CD4-positive, alpha-beta T cell treated with Interleukin-6 at 100 ng/mL for 8 hours (primary cell): ENCODE measurements at places on chromosomes 11 and 22.
A peak's percentile ranks its signal among the peaks of the same experiment; 100 is the strongest.

DNA sequence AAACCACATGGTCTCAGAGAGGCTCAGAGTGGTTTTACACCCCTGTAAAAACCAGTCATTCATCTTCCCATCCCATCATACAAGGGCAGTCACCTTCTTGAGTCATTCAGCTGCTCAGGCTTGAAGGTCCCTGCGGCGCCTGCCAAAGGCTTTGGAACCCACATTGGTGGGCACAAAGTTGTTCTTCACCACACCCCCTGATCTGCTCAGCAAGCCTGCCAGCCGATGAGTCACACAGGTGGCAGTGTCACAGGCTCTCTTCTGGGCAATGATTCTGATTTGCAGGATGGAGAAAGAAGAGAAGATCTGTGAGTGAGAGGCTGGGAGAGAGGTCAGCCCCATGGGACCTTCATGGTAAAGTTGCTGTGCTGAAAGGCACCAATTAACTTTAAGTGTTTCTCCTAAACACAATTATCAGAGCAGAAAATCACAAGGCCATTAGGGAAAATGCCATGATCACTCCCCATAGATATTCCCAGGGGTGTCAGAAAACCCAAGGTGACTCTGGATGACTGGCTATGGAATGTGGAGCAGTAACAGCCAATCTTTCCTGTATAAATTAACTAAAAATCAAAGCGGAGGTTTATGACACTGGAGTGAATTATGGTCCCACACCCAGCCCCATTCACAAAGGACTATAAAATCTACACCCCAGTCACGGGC lies 4.4 kb downstream of the CALCA start:
- DNase-seq, result no peak

DNA sequence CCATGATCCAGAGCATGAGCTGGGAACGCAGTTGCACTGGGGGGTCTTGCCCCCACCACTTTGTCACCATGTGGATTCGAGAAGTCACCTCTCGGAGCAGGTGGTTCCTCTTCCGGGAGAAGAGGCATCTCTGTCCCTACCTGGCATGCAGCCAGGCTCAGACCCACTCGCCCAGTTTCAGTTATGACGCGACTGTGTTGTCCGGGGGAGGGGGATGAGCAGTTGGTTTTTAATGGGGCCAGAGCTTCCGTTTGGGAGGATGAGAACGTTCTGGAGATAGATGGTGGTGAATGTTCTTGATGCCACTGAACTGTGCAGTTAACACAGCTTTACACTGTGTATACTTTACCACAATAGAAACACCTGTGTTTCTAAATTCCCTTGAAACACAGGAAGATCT lies 41.5 kb downstream of the DHCR7 start:
- DNase-seq, result no peak

- no peak for DNase-seq
Observed at GRCh38 chr11:18523084-18523483, 3.7 kb downstream of the TSG101 start.

DNA sequence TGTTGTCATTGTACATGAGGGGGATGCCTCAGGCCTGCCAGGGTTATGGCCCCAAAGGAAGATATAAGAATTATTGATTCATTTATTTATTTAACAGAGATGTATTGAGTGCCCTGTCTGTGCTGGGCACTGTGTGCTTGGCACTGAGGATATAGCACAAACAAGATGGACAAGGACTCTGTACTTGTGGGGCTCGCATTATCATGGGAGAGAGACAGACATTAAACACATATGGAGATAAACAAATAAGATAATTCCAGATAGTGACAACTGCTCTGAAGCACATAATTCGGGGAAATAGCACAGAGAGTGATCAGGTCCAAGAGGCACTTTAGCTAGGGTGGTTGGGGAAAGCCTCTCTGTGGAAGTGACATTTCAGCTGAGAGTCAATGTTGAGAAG lies 119.8 kb upstream of the ARHGAP20 start:
- no peak for DNase-seq

DNA sequence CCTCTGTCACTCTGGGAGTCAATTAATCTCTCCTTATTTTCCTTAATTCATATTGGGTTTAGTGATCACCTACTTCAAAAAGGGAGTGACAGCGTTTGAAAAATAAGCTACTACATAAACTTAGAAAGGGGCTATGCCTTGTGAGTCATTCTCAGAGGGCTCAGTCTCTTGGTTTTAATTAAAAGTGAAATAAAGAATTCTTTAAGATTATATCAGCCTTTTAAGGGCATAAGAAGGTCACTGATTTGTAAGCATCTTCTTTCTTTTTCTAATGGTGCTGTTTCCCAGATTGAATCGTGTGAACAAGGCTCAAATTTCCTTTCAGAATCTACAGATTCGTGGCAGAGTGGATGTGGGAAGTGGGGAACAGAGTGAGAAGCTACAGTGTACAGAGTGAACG lies 636.2 kb upstream of the CCDC90B start:
- DNase-seq, result no peak

- no peak for DNase-seq
Observed at GRCh38 chr11:72614381-72614780, 59.8 kb downstream of the PDE2A start.

GRCh38 chr22:23695141-23695540 lies 4.3 kb downstream of the RGL4 start:
- DNase-seq, result no peak

DNA sequence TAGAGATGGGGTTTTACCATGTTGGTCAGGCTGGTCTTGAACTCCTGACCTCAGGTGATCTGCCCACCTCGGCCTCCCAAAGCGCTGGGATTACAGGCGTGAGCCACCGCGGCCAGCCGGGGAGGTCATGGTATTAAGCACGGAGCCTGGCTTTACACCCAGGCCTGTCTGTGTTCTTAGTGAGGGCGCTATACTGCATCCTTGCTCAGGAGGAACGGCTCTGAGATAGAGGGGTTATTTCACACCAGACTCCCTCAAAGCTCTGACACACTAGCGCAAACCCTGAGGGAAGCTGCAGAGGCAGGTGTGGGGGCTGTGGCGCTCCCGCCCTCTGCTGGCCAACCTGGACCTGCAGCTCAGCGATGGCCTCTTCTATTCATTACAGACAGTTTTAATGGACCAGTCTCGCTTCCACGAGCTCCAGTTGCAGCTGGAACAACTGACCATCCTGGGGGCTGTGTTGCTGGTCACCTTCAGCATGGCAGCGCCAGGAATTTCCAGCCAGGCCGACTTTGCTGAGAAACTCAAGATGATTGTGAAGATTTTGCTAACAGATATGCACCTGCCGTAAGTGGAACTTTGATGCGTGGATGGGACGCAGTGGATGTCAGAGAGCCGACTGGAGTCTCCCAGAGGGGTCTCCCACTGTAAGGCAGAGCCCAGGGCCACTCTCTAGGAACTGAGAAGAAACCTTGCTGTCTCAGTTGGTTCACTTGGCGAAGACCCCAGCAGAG lies 26.2 kb downstream of the TCP11L1 start:
- peak; percentile 66 for DNase-seq

DNA sequence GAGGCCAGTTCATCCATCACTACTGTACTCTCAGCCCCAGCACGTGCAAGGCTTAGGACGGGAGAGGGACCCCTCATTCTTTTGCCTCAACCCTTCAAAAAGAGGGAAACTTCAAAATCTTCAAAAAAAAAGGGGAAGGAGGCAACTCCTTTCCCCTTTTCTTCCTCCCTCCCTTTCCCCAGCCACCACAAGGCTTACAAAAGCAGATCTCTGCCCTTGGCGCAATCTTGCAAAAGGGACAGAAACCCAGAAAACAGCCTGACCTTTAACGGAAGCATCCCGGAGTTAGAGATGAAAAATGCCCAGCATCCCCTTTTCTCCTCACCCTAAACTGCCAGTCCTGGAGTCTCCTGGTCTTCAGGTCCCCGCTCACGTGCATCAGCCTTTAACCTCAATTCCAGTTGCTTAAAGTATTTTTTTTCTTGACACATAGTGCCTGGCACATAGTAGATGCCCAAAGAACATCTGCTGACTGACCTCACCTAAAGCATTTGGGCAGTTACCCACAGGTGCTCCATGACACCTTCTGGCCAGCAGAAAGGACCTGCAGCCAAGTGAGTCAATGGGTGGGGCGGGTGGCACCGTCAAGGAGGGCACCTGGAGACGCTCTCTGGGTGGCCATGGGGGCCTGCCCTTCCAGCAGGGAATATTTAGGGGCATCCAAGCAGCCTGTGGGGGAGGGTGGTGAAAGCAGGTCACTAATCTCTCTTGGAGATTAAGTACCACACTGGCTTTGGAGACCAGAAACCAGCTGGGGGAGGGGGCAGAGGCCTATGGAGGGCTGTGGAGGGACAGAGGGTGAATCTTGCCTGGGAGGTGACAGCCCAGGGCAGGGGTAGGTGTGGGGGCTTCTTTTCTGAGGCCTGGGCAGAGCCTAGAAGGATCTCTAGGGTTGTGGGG lies 16.3 kb downstream of the NECTIN1 start:
- no peak for DNase-seq

- no peak for DNase-seq
Observed at GRCh38 chr22:20421507-20421874, 16.1 kb downstream of the SCARF2 start.

DNA sequence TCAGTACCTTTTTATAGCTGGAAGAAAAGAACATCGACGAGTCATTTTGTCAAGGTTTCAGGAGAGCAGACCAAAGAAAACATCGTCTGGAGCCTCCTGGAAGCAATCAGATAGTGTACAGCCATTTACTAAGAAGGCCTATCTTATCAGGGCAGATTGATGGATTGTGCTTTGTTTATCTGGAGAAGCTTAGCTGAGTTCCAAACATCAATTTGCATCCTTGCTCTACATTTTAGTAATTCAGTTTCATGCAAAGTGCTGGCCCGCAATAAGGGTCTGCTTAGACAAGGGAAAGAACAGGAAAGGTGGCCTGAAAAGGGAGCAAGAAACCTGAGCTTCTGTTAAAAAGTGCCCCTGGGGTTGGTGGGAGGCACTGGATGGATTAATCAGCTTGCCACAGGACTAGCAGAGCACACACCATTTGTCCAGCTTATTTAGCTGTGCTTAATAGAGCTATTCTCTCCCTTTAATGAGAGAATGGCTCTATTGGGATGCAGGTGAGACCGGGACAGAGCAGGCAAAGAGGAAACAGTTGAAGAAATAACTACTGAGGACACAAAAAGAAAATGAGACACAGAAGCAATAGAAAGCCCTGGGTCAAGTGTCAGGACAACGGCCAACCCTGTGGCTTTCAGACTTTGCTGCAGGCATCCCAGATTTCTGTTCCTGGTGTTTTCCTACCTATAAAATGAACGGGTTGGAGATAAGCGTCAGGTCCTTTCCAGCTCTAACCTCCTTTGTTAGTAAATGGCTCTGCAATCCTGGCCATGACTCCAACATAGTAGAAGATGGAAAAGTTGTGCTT lies 122.1 kb upstream of the TTC12 start:
- DNase-seq, result no peak

GRCh38 chr11:64237484-64237951 lies 3.1 kb downstream of the VEGFB start:
- DNase-seq, result no peak

GRCh38 chr11:113618360-113618759 lies 87.7 kb downstream of the TMPRSS5 start:
- no peak for DNase-seq

DNA sequence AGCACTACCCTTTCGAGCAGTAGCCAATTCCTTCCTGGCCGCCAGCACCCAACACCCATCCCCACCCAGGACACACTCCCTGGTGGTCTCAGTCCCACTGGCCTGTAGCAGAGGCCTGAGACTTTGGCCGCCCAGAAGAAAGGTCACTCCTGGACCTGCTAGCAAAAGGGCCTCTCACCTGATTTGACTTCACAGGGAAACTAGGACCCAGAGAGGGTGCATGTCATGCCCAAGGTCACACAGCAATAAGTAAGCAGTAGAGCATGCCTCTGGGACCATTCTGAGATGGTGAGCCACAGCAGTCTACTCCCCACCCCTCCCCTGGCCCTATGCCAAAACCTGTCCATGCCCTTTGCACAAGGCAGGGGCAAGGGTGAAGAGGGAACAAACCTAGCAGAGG lies 7.3 kb downstream of the ARRB1 start:
- no peak for DNase-seq

DNA sequence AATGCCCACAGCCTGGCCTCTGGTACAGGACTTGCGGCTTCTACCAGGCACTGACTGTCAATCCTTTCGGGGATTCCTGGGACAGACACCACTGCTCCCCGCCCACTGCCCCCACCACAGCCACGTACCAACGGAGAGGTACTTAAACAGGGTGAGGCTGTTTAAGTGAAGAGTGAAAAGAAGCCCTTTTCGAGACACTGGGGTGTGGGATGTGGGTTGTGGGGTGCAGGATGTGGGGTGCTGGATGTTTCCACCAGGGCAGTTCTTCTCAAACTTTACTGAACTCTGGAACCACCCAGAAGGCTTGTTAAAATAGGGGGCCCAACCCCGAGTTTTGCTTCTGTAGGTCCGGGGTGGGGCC lies 34.2 kb upstream of the PRR5 start:
- peak; percentile 66 for DNase-seq

DNA sequence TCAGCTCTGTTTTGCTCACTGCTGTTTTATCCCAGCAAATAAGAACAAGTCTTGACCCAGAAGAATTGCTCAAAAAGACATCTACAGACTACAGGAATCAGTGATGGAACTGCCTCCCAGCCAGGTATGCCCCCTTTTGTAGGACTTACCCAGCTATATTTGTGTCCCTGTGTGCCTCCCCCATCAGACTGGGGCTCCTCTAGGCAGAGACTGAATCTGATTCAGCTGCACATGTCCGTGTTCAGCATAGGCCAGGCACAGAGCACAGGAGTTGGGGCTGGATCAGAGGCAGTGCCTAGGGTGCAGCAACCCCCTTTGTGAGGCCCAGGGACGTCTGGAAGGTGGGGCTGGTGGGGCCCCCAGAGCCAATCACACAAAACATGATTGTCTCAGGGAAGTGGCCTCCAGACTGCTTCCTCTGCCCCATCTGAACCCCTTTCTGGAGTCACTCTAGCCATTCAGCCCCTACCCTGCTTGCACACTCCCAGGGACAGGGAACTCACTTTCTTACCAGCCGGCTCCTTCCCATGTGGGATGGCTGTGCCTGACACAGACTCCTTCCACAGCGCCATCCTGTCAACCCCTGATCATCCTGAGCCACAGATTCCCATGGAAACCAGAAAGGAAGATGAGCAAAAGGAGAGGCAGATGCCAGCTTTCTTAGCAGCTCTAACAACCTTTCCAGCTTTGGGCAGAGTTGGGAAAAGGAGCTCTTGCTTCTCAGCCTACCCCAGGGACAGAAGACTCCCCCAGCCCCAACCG lies 24.8 kb downstream of the PDE2A start:
- DNase-seq, result no peak

DNA sequence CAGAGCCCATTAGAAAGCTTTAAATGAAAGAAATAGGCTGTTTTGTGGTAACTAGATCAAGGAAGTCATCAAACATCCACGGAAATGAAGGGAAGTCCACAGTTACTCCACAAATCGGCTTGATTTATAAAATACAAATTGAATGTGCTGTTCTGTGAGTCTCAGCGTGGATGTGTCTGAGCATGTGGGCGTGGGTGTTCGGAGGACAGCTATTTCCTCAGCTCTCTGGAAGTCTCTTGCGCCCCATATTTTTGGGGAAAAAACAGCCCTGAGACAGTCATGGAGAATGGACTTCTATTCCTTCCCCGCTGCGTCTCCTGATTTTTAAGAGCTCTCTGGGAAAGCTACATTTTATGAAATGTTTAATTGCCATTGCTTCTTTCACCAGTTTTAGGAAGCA lies 144.4 kb downstream of the EFCAB6 start:
- DNase-seq, result no peak
